ENCODE measurements at places on chromosomes 2 and 18. TPM values are rescaled to one million over a fixed set of nuclear protein-coding genes. Genes with fewer than 3 reads are reported as not detected.

NCKAP1 gene
- total RNA-seq = 8.4 TPM

TMEM247 gene
- total RNA-seq = not detected

IL1RL1 gene
- 68.1 TPM for total RNA-seq

POTEC gene
- total RNA-seq = not detected

HOXD12 gene
- not detected for total RNA-seq

FOXD4L1 gene
- not detected for total RNA-seq

MAL gene
- 0.54 TPM for total RNA-seq

ARHGAP15 gene
- total RNA-seq = 148 TPM
